AG04450 (cell line): ENCODE measurements at places on chromosomes 3 and 15. TPM values are rescaled to one million over a fixed set of nuclear protein-coding genes. Genes with fewer than 3 reads are reported as not detected.

- no peak for DNase-seq
Measured at GRCh38 chr3:55637906-55638638, 151.0 kb upstream of the WNT5A start.

DNA sequence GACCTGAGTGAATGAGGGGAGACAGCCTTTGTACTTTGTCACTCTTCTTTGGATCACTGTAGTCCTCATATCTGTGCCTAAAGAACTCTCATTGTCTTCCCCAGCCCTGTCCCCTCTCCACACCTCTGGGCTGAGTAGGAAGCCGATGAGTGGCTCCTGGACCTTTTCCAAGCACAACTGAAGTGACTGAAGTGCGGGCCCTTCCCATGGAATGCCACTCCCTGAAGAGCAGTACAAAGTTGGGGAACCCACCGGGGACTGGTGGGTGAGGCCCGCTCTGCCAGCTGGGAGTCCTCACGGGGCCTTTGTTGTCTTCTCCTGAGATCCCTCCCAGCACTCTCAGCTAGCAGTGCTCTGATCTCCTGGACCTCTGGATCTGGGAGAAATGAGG is 90.1 kb downstream of the AAGAB start:
- no peak for DNase-seq

DNA sequence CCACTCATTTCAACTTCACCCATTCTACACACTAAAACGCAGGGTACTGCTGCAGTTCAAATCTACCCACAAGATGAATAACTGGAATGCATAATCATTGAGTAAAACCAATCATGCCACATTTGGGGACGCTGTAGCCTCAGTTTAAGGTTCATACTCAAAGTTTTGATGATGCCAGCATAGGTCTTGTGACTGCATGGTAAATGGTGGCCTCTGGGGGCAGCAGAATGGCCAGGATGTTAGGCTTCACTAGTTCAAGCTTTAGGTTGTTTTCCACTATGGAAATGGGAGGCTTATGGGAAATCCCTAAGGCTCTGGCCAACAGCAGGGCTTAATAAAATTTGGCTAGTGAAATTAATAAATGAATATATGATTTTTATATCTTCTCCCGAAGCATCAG is 104.3 kb upstream of the TSC22D2 start:
- DNase-seq: no peak

Gene BDH1
- polyA plus RNA-seq: 6.1 and 6.6 TPM in 2 replicates
